ENCODE measurements at places on chromosomes 6 and 20.

DNA sequence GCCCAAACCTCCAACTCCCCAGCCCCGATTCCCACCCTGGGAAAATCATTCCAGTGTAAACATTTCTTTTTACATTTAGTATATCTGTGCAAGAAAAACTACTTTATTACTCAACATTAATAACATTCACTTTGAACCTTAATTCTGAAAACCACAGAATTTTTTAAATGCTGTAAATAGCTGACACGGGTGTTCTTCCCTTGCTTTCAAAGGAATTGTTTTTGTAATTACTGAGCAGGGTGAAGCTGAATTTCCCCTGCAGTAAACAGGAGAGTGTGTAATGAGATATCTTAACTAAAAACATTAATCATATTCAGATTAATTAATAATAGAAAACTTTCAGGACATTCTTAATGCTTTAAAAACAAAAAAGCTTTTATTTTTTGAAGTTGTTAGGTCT, 99.3 kb upstream of the CITED2 start:
- no peak for DNase-seq

DNA sequence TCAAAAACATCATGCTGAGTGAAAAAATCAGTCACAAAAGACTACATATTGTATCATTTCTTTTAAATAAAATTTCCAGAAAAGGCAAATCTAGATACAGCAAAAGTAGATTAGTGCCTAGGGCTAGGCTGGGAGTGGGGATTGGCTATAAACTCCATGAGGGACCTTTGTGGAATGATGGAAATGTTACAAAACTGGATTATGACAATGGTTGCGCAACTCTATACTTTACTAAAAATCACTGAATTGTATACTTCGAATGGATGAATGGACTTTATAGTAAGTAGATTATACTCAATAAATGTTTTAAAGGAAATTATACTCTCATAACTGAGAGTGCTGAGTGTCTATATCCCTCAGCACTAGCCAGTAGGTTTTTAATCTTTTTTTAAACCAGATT, 4.3 kb downstream of the HMGN3 start:
- no peak for DNase-seq

DNA sequence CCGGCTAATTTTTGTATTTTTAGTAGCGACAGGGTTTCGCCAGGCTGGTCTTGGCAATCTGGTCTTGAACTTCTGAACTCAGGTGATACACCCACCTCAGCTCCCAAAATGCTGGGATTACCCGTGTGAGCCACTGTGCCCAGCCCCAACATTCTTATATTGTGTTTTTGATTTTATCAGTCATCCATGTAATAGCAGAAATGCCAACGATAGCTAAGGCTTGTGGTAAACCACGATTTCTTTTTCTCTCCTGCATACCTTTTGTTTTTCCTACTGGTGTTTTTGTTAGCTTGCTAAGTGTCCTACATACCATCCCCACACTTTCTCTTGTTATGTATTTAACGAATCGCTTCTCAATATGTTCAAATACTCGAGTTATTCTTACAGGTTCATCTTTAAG, 12.1 kb downstream of the PHACTR2 start:
- DNase-seq: no peak

DNA sequence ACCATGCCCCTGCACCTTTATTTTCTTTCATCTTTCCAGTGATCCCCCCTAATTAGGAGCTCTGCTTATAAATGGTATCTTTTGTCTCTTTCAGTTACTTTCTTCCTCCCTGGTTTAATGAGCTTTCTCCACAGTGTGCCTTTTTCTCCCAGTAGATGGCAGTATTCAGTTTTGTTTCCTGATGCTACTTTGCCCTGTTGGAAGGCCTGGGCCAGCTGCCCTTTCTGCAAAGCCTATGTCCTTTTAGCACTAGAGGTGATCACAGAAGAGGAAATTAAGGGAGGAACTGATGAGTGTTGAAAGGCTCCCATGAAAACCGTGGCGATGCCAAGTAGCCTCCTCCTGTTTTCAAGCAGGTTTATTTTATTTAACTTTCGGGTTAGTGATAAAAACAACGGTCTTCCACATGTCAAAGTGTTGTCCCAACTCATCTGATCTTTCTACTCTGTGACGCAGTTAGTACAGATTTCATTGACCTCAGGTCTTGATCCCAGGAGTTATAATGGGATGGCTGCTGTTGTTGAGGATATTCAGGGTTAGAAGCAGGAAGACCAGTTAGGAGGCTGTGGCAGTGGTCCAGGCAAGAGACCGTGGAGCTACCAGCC, 184.2 kb upstream of the BMP2 start:
- DNase-seq: peak; percentile 54

DNA sequence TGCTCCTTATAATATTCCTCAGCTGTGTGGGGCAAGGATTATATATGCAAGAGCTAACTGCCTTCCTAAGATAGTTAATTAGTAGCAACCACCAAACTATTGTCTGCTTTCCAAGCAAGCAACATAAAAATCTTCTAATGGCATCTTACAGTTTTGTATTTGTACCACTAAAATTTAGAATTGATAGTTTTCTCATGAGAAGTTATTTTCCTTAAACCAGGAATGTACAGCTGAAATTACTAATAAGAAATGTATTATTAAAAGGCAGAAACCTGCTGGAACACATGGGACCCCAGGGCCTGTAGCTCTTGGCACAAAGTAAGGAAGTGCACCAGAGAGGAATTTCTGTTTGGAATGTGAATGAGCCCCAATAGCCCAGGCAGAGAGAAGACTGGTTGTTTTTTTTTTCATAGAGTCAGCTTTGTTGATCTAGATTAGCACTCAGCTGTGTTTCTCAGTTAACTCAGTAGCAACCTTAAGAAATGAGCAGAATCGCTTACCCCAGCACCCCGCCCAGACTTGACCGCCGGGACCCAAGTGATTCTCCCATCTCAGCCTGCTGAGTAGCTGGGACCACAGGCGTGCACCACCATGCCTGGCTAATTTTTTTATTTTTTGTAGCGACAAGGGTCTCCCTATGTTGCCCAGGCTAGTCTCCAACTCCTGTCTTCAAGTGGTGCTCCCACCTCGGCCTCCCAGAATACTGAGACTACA, 2.6 kb downstream of the MGME1 start:
- DNase-seq: no peak

GRCh38 chr6:100023798-100024197, 29.8 kb upstream of the MCHR2 start:
- no peak for DNase-seq

GRCh38 chr20:58308680-58309527, 611 bp upstream of the RAB22A start:
- peak; percentile 96 for DNase-seq

DNA sequence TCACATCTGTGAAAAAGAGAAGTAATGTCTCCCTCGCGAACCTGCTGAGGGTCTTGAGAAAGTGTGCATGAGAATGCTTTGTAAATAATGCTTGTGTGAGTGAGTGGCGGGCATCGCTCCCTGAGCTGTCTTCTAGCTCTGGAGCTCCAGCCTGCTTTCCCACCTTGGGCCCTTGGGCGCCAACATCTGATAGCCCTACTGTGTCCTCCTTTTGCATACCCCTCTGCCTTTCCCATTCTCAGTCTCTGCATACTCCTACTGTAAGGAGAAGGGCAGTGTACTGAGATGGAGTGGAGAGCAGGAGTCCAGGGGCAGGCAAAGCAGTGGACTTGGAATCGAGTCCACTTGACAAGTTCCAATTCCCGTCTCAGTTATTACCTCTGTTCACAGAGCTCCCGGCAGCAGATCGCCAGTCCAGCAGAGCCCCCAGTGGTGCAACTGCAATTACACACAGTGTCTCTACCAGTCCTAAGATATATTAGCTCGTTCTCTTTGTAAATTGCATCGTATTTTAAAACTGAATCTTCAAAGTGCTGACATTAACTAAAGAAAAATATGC, 847 bp upstream of the NCR2 start:
- DNase-seq: no peak

DNA sequence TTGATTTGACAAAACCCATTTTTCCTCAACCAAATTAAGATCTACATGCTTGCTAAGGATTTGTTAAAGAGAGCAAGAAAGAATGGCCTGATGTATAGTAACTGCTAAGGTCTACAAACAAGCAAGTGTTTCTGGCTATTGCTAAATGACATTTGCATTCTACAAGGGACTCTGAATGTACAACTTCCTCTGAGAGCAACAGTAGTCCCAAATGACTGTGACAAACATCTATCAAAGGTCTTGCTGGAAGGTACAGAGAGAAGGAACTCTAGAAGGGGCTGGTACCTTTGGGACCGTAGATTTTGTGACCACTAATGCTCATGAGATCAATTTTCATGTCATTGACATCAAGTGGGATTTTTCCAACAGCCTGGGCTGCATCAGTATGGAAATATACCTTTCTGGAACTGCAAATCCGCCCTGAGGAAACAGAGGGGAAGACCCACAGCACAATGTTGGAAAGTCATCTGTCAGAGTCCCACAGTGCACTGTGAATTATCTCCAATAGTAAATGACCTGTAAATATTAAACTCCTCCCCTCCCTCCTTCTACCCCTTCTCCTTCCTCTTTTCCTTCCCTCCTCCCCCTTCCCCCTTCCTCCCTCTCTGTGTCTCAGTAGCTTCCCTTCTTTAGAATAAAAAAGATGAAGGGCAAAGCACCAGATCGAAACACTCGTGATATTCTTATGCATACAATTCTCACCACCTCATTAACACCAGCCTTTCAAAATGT, 15.9 kb upstream of the CPNE1 start:
- no peak for DNase-seq

GRCh38 chr20:43058077-43058476, 131.6 kb downstream of the PTPRT start:
- DNase-seq: no peak

- no peak for DNase-seq
Measured at GRCh38 chr20:58268936-58269619, 40.4 kb upstream of the RAB22A start.

DNA sequence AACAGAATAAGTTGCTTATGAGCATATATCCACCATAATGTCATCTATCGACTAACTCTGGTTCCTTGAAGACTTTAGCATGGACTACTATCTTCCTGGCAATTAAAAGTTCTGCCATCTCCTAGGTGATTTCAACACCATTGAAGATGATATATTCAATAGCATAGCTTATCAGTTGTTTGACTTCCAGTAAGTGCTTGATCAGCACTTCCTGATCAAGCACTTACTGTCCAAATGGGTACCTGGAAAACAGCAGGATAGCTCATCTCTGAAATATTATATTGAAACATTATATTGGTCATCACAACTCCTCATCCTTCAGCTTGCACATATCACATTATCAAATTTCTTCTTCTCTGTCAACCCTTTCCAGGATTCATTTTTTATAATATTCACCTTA, 75.5 kb upstream of the HMGCLL1 start:
- no peak for DNase-seq

- no peak for DNase-seq
Measured at GRCh38 chr6:82608781-82609180, 245.2 kb downstream of the TPBG start.

DNA sequence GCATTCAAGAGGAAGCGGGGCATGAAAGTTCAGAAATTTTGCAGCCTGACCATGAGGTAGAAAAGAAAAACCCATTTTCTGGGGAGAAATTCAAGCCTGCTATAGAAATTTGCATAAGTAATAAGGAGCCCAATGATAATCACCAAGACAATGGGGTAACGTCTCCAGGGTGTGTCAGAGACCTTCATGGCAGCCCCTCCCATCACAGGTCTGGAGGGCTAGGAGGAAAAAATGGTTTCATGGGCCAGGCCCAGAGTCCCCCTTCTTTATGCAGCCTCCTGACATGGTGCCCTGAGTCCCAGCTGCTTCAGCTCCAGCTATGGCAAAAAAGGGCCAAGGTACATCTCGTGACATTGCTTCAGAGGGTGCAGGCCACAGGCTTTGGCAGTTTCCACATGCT, 618.5 kb downstream of the EYS start:
- no peak for DNase-seq

GRCh38 chr6:147023148-147023547, 181.1 kb upstream of the STXBP5 start:
- no peak for DNase-seq

- DNase-seq: no peak
Measured at GRCh38 chr6:4336084-4336483, 200.7 kb upstream of the ECI2 start.

DNA sequence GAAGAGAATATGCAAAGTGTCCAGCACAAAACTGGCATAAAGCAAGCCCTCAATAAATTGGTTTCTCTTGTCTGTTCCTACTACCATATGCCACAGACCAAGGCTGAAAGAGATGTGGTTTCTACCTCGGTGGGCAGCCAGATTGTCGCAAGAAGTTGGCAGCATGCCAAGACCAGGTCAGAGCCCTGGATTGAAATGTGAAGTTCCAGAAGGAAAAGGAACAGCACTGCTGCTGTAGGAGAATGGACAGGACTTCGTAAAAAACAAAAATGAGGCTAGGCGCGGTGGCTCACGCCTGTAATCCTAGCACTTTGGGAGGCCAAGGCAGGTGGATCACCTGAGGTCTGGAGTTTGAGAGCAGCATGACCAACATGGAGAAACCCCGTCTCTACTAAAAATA, 22.1 kb downstream of the MRPL14 start:
- DNase-seq: no peak

DNA sequence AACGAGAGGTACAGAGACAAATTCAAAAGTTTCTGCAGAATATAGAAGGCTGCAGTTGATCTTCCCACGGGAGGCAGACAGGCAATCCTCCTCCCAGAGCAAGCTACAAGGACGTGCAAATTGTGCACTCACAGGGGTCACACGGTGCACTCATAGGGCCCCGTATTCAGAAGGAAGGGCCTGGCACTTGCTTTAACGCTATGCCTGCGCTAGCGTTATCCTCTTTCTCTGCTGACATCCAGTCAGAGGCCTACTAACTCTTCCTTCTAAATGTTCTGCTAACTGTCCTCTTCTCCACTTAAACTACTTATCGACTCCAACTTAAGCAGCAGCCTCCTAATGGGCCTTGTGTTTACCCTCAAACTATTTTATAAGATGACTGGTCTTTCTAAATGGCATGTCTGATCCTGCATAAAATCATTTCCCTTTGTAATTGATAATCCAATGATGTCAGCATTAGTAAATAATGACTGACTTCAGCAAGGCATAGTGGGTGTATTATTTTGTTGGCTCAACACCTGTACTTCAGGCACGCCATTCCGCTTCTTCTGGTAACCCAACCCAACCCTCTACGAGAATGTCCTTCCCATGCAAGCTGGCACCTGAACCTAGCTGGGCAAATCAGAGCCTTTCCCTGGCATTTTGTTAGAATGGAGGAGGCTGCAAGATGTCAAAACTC, 2.2 kb downstream of the IFNGR1 start:
- peak; percentile 75 for DNase-seq

GRCh38 chr6:12068899-12069557, 56.9 kb downstream of the HIVEP1 start:
- DNase-seq: no peak

DNA sequence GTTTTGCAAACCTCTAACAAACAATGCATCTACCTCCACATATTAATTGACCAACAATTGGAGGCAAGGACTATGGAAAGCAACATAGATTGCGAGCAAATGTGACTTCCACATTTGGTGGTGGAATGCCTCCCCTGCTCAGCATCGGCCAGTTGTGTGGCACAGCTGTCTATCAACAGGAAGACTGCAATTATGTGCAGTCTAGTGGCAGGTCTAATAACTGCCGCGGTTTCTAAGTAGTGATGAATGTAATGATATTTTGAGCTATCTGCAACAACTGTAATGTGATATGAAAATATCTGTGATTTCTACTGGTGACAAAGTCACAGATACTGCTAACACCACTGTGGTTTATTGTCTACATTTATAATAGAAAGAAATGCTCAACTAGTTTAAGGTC, 56.8 kb downstream of the NCR2 start:
- no peak for DNase-seq

GRCh38 chr6:84151669-84152068, 75.8 kb downstream of the CEP162 start:
- DNase-seq: no peak
